Activated CD8-positive, alpha-beta memory T cell treated with anti-CD3 and anti-CD28 coated beads for 48 hours (primary cell): ENCODE measurements at places on chromosomes 11 and 22.

GRCh38 chr11:23311986-23312940 is 452.0 kb upstream of the CCDC179 start:
- no peak for DNase-seq

DNA sequence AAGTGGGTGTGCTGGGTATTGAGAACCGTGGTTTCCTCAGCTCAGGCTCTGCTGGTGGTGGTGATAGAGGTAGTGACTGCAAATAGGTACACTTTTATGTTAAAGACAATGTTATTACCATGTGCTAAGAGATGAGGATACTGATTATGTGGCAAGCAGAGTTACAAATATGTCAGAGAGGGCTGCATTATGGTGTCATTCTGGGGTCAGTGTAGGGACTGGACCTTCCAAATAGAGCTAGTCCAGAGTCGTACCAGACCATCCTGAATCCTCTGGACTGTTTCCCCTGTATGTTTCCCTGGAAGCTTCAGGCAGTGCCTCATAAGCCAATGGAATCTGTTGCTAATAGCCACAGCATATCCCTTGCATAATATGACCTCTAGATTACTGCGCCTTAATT is at the start of gene DNAJB7:
Gene DNAJB7 (minus strand): TSS at position 101 of the 400 bp plus-strand sequence. CDS start 119 bp downstream, outside the sequence.
- no peak for DNase-seq

GRCh38 chr11:47867823-47868222 is 19.7 kb upstream of the NUP160 start:
- DNase-seq, result no peak

- no peak for DNase-seq
Measured at GRCh38 chr11:68525930-68526329, 65.4 kb downstream of the PPP6R3 start.

GRCh38 chr11:61023966-61024295 is 52.5 kb downstream of the CD6 start:
- no peak for DNase-seq

DNA sequence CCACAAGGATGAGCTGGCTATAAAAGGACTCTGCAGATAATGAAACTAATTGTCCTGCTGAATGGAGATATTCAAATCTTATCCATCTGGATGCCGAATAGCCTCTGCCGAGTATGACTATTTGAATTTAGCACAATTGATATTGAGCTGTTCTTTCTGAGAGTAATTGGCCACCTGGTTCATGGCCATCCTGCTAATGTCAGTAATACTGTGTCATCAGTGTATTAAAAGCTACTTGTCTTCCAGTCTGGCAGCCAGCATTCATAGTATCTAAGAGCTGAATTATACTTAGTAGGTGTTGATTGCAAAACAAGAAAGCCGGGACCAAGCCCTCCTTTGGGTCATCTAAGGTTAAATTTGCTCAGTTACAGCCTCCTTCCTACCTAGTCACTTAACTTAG is 310.7 kb upstream of the NCAM1 start:
- no peak for DNase-seq

DNA sequence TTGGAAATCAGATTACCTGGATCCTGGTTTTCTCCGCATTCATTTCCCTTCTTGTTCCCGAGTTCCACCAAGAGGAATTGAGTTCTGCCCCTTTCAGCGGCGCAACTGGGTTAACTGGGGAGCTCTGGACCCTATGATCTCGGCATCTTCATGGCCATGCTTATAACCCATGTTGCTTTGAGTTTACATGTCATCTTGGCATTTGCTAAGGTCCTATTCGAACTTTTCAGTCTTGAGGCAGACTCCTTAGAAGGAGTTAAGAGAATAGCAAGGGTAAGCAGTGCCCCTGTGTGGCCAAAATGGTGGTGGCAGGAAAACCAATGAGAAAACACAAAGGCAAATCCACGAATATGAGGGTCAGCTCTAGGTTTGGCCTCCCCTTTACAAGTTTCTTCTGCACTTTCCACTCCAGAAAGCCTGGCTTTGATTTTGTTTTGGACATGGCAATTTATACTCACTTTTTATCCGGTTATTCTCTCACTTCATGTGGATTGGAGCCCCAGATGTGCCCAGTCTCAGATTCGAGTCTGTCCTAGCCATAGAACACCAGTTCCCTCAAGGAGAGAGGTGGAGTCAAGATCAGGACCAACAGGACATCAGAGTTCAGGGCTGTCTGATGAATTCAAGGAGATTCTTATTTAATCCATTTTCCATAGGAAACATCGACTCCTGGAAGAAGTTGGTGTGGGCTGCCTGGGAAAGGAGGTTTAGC is 55.3 kb upstream of the FBXO3 start:
- peak; percentile 11 for DNase-seq

- no peak for DNase-seq
Measured at GRCh38 chr11:36399236-36399635, 103.1 kb downstream of the PRR5L start.
